NCI-H2107 (cell line): ENCODE measurements at places on chromosomes 11 and 22.

DNA sequence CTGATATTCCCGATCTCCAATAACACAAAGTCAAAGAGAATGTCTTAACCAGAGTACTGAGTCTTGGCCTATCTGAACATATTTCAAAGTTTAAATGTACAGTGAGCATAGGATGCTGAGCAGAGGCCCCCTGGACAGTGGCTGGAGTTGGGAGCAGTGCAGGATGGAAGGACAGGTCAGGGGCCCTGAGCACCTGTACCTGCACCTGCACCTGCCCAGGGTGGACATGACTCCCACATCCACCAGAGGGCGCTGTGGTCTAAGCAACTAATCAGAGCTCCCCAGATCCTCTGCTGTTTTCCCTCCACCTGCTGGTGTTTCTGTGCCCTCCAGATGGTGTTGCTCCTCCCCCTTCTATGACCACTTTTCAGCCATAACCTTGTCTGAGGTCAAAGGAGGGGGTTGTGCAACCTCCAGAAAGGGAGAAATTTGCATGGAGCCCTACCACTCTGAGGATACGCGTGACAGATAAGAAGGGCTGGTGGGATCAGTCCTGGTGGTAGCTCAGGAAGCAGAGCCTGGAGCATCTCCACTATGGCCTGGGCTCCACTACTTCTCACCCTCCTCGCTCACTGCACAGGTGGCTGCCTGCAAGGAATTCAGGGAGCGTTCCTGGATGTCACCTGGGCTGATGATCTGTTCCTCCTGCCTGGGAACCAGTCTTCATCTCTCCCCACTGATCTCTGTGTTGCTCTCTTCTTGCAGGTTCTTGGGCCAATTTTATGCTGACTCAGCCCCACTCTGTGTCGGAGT lies 49.1 kb upstream of the VPREB1 start:
- DNase-seq = peak; percentile 76

DNA sequence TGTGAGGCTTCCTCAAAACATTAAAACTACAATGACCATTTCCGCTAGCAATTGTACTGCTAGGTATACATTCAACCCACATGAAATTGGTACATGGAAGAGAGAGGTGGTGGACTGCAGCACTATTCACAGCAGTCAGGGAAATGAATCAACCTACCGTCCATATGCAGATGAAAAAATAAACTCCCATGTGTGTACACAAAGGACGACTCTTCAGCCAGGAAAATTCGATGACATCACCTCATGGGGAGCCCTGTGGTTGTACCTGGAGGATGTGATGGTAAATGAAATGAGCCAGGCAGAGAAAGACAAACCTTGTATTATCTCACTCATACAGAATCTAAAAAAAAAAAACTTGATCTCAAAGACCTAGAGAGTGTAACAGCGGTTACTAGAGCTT lies 23.3 kb downstream of the RFPL3 start:
- DNase-seq = no peak

DNA sequence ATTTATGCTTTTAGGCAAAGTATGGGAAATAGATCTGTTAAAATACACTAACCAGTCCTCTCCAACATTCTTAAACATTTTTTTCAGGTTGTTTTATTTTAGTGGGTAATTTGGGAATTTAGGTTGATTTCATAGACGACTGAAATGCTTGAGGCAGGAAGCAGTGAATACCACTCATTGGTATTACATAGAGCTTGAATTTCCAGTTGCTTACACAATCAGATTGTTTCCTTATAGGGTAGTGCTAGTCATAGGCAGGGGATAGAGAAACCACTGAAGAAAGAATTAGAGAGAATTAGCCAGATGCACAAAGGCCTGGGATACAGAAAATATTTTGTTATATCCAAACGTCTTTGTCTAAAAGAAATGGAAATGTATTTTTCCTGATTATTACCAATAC lies 23.9 kb upstream of the LYVE1 start:
- DNase-seq = no peak

- no peak for DNase-seq
These were observed 41.6 kb downstream of the WEE1 start for GRCh38 chr11:9615031-9615451.

DNA sequence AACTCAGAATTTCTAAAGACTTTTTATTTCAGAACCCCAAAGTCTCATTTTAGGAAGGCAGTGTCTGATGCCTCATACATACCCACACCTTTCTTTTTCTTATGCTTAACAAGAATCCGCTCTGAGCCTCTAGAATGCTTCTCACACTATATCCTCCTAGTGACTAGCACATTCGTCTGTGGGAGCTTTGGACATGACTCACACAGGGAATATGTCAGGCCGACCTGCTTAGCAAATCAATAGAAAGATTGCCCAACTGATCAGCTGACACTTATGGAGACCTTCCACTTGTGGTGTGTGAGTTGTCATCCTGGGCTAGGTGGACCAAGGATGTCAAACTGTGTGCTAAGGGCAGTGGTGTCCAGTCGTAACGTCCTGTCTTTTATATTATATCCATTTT lies 129.9 kb upstream of the TTC12 start:
- no peak for DNase-seq

GRCh38 chr11:96622026-96622634 lies 232.3 kb downstream of the JRKL start:
- DNase-seq = no peak

DNA sequence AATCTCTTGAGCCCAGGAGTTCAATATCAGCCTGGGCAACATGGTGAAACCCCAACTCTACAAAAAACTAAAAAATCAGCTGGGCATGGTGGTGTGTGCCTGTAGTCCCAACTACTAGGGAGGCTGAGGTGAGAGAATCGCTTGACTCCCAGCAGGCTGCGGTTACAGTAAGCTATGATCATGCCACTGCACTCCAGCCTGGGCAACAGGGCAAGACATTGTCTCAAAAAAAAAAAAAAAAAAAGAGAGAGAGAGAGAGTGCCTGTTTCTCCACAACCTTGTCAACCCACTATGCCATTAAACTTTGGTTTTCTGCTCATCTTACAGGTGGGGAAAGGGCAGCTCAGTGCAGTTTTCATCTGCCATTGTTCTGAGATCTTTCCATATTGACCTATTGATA lies 5.1 kb downstream of the FOLR3 start:
- DNase-seq = no peak
